Hepatocyte (in vitro differentiated cells): ENCODE measurements at places on chromosomes 3 and 15. TPM values are rescaled to one million over a fixed set of nuclear protein-coding genes. Genes with fewer than 3 reads are reported as not detected.

The SLC24A5 gene
- total RNA-seq: not detected in 2 replicates

The HTR3E gene
- not detected in 2 replicates for total RNA-seq

DNA sequence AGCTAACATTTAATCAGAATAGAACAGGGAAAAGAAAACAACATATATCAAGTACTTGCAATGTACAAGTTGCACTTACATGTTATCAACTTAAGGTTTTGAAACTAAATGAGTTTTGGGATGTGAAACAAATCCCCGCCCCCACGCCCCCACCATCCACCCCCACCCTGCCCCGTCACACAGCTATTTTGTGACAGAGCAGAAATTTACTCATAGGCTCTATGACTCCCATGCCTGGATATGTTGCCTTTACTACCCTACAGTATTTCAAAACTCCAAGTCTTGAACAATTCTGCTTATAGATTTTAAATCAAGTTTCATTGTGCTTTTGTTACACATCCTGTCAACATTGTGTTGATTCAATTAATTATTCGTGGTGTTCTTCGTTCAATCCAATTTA, 18.1 kb upstream of the IL1RAP start:
- no peak for DNase-seq
- H3K4me3 ChIP-seq: no peak overlapping the region
- H3K27ac ChIP-seq: no peak overlapping the region
- H3K4me1 ChIP-seq: no peaks in the 10 kb centered on the region
- no peaks in the 10 kb centered on the region for H3K27me3 ChIP-seq
- H3K36me3 ChIP-seq: no peaks in the 10 kb centered on the region

The ZBTB47 gene
- total RNA-seq: 12.3 and 14.2 TPM in 2 replicates
